ENCODE measurements at places on chromosomes 6 and 20. TPM values are rescaled to one million over a fixed set of nuclear protein-coding genes. Genes with fewer than 3 reads are reported as not detected.

GRCh38 chr6:105318660-105319059 is 84.2 kb downstream of the PREP start:
- no peak for DNase-seq
- no peaks in the 10 kb centered on the region for H3K4me1 ChIP-seq
- H3K36me3 ChIP-seq, result peaks cover 62% of the 10 kb centered on the region
- H3K4me3 ChIP-seq, result no peak overlapping the region
- H3K27ac ChIP-seq, result no peak overlapping the region
- H3K27me3 ChIP-seq, result no peaks in the 10 kb centered on the region

Gene CPXM1
- 0.27 TPM for polyA plus RNA-seq

DNA sequence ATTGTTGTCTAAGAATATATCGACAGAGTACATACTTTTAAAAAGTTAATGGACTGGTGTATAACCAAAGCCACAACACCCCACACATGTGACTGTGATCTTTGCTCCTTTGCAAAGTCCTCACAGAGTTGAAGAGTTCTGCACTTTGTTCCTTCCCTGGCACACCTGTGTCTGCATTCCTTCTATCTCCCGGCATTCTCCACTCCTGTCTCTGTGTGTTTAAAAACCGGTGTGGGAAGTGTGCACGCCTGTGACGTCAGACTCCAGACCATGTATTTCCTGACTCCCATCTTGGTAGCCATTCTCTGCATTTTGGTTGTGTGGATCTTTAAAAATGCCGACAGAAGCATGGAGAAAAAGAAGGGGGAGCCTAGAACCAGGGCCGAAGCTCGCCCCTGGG is at the start of gene IYD:
Gene IYD, plus strand, starts transcription at position 251 of the 400 bp plus-strand sequence. Its CDS starts 20 bp downstream, at position 271.
- no peak within 1 kb of the TSS for H3K27ac ChIP-seq
- peaks cover 6% of the 10 kb centered on the region for H3K4me1 ChIP-seq
- no peaks in the 10 kb centered on the region for H3K36me3 ChIP-seq
- DNase-seq, result no peak
- no peaks in the 10 kb centered on the region for H3K27me3 ChIP-seq
- no peak within 1 kb of the TSS for H3K4me3 ChIP-seq

Gene OR2H2
- polyA plus RNA-seq, result not detected

- H3K36me3 ChIP-seq, result no peaks in the 10 kb centered on the region
- no peak for DNase-seq
- H3K4me1 ChIP-seq, result no peaks in the 10 kb centered on the region
- no peak overlapping the region for H3K27ac ChIP-seq
- peak overlapping the region; percentile 52 for H3K4me3 ChIP-seq
- peaks cover 43% of the 10 kb centered on the region for H3K27me3 ChIP-seq
These were observed 547 bp upstream of the ESR1 start for GRCh38 chr6:151806757-151807512.

DNA sequence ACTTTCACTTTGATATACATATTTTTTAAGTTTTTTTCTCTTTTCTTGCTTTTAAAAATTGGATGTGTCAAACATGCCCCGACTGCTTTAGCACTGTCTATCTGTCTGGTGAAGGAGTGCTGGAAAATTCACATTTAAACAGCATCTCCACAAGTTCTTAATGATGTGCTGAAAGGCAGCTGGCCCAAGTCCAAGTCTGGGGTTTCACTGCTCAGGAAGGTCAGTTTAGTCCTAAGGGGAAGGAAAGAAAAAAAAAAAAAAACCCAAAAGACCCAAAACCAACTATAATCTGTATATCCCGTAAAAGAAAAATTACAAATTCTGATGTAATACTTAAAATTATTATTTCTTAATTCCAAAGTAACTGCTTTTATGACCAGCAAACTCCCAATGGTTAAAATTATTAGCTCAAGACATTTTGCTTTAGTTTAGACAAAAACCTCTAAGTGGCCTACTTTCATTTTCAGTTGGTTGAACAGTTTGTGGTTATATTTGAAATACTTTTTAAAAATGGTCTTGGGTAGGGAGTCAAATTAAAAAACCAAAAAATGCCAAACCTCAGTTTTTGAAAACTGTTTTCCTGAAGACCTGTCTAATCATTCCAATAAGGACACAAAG is 79.5 kb upstream of the PREP start:
- H3K4me3 ChIP-seq, result peak overlapping the region; percentile 32
- DNase-seq, result peak; percentile 59
- no peaks in the 10 kb centered on the region for H3K36me3 ChIP-seq
- H3K27ac ChIP-seq, result no peak overlapping the region

- no peak overlapping the region for H3K27ac ChIP-seq
- no peak for DNase-seq
- no peaks in the 10 kb centered on the region for H3K36me3 ChIP-seq
- H3K27me3 ChIP-seq, result no peaks in the 10 kb centered on the region
These were observed 45.6 kb downstream of the TOX2 start for GRCh38 chr20:43960231-43960630.

Gene LTB
- 0.72 TPM for polyA plus RNA-seq

DNA sequence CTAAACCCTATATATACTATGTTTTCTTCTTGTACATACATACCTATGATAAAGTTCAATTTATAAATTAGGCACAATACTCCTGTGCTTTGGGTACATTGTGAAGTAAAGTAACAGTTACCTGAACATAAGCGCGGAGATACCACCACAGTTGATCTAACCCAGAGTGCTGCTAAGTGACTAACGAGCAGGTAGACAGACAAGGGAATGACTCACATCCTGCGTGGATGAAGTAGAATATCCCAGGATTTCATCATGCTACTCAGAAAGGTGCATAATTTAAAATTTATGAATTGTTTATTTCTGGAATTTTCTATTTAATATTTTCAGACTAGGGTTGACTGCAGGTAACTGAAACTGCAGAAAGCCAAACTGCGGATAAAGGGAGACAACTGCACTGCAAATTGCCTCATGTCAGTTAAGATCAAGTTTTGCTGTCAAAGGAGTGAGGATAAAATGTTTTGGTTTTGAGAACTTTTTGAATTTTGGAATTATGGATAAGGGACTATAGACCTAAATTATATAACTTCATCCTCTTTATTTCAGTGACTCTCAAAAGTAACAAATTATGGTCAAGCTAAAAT is 14.4 kb downstream of the MKKS start:
- peaks cover 24% of the 10 kb centered on the region for H3K4me1 ChIP-seq
- no peak overlapping the region for H3K4me3 ChIP-seq
- DNase-seq, result no peak
- H3K36me3 ChIP-seq, result peaks cover 45% of the 10 kb centered on the region
- H3K27ac ChIP-seq, result no peak overlapping the region

Data from heart left ventricle (tissue), 16 donors.